PC-3 (cell line): ENCODE measurements at places on chromosomes 12 and 14. TPM values are rescaled to one million over a fixed set of nuclear protein-coding genes. Genes with fewer than 3 reads are reported as not detected.
A peak's percentile ranks its signal among the peaks of the same experiment; 100 is the strongest.

The RNASE2 gene
- total RNA-seq, result not detected in 2 replicates

GRCh38 chr12:104519190-104520019 lies 62.7 kb downstream of the CHST11 start:
- DNase-seq, result no peak

The CRACR2A gene
- total RNA-seq, result not detected in 2 replicates

- DNase-seq, result no peak
Measured at GRCh38 chr12:87020071-87020470, 763.9 kb upstream of the MGAT4C start.

GRCh38 chr12:89873745-89874144 lies 165.1 kb upstream of the ATP2B1 start:
- DNase-seq, result no peak

DNA sequence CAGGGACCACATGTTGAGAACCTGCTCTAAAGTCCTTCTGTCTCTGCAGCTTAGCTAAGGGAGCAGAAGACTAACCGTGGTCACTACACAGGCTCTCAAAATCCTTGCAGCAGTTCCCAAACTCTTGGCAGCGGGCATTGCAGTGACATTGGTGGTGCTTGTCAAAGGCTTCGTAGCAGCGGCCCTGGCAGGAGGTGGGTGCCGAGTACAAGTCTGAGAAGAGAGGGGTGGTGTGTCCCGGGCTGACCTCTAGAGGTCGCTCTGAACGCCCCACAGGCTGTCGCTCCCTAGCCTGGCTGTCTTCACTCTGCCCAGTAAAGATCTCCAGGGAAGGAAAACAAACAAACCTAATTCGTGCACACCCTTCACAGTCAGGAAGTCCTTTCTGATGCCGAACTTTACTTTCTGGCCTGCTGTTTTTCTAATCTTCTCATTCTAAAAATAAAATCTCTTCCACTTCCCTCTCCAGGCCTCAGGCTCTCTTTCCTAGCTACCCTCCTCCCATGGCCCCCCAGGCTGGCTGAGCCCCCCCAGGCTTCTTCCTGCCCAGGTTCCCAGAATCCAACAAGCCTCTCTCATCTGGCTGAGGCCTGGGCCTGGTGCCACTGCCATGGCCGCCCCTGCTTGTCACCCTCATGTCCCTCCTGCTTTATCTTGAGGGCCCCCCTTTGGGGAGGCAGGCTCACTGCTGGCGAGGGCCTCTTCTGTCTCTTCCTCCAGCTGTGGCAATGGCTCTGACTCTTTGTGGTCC lies 7.7 kb downstream of the ENDOU start:
- peak; percentile 67 for DNase-seq

DNA sequence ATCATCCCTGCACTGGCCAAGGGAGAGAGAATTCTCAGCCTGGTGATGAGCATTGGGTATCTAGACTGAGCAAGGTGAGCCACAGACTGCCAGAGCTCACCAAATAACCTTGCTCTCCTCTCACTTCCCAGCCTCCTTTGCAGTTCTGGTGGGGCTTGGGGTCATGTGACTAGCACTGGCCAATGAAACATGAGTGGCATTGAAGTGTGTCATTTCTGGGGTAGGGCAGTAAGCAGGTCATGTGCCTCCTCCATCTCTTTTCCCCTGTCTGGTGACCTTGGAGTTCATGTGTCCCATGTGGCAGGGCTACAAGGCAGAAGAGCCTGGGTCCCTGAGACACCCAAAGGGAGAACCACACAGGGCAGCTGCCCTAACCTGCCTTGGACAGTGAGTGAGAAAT lies 3.6 kb upstream of the KRT72 start:
- DNase-seq, result no peak

DNA sequence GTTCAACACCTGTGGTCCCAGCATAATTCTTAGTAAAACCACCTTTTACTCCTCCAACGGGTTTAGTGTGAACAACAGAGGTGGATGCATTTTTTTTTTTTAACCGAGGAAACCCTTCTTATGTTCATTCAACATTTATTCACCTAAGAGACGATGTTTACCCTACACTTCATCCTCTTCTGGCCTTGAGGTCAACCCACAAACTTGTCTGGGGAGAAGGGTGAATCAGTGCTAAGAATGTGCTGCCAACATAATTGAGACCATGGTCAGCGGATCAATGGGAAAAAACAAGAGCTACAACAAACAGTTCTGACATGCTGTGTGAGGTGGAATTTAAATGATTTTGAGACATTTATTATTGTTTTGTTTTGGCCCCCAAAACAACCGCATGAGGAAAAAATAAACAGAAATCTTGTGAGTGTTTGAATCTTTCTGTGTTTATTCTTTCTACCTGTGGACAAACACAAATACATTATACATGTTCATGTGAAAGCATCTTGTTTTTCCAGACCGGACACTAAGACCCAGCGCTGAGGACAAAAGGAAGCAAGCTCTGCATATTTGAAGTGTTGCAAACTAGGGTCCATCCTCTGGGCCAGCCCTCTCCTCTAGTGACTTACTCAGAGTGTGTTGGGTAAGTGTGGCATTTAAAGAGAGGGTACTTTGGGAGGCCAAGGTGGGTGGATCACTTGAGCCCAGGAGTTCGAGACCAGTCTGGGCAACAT lies 5.1 kb upstream of the USP30 start:
- peak; percentile 73 for DNase-seq

GRCh38 chr12:1852076-1852475 lies 31.7 kb downstream of the LRTM2 start:
- no peak for DNase-seq

GRCh38 chr12:1835211-1836131 lies 15.1 kb downstream of the LRTM2 start:
- no peak for DNase-seq
